ENCODE measurements at places on chromosomes 16 and 17. TPM values are rescaled to one million over a fixed set of nuclear protein-coding genes. Genes with fewer than 3 reads are reported as not detected.

GRCh38 chr17:78924481-78925151, 571 bp downstream of the TIMP2 start:
- peak overlapping the region; percentile 65 for H3K27ac ChIP-seq
- peaks cover 32% of the 10 kb centered on the region for H3K4me1 ChIP-seq
- no peaks in the 10 kb centered on the region for H3K36me3 ChIP-seq
- peak; percentile 67 for DNase-seq
- no peaks in the 10 kb centered on the region for H3K27me3 ChIP-seq

- no peak overlapping the region for H3K27ac ChIP-seq
- no peaks in the 10 kb centered on the region for H3K4me1 ChIP-seq
- DNase-seq = no peak
- H3K36me3 ChIP-seq = no peaks in the 10 kb centered on the region
- H3K4me3 ChIP-seq = no peak overlapping the region
- H3K27me3 ChIP-seq = no peaks in the 10 kb centered on the region
Observed at GRCh38 chr16:5581908-5582307, 484.3 kb upstream of the EEF2KMT start.

RGS11 gene
- 7.0 TPM for total RNA-seq

- no peak overlapping the region for H3K4me3 ChIP-seq
- no peaks in the 10 kb centered on the region for H3K4me1 ChIP-seq
- DNase-seq = no peak
- H3K36me3 ChIP-seq = no peaks in the 10 kb centered on the region
Observed at GRCh38 chr17:41483531-41483930, 2.6 kb upstream of the KRT35 start.

MEAK7 gene
- 45.6 TPM for total RNA-seq

- H3K27ac ChIP-seq = no peak overlapping the region
- no peaks in the 10 kb centered on the region for H3K4me1 ChIP-seq
Observed at GRCh38 chr17:51685287-51685909, 425.1 kb downstream of the UTP18 start.
